ENCODE measurements at places on chromosomes 7 and 10.

DNA sequence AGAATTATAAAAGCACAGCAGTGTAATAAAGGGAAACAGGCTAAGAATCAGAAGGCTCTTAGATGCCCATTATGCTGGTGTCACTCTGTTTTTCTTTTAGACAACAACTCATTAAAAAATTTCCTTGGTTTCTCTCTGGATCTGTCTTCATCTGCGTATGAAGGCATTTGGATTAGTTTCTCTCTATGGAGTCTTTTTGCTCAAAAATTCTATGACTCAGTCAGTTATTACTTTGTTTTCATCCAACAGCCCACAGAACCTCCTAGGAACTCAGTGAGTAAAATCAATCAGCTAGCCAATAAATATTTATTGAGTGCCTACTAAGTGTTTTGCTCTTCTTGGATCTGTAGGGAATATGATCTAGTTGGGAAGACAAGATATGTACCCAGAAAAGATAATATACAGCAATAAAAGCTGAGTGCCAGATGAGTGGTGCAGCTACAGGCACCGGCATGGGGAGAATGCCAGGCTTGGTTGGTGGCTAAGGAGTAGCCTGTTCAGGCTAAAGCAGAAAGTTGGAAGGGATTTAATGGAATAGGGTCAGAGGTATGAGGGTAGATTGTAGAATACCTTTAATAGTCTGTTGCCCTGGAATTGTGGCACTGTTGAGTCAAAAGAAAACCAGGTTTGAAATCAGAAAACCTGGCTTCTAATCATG lies 156.2 kb downstream of the LRRC4 start:
- DNase-seq = no peak

- no peak for DNase-seq
Measured at GRCh38 chr7:142808802-142809583, 38.2 kb downstream of the PRSS2 start.

DNA sequence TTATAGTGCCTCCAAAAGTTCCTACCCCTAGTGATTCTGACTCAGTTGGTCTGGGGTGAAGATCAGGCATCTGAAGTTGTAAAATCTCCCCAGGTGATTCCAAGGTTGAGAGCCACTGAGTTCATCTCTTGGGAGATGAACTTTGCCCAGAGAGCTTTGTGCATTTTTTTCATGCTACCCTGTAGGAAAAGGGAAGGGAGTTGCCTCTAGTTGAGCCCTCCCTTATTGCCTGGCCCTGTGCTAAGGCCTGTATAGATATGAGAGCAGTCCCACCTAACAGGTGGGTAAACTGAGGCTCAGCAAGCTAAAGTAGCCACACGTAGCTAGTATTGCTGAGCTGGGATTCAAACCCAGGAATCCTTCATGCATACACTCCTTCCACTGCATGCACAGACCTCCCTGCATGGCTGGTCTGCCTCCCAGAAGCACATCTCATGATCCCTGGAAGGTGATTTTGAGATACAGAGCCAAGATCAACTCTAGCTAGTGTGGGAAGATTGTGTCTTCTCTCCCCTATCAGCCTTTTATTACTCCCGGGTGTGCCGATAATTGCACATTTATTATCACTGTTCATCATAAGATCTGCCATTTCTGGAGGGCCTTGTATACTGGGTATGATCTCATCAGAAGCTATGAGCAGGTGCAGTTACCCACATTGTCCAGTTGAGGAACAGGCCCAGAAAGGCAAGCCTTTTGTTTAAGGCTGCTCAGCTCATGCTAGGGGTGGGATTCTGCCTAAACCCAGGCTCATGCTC lies 47.0 kb downstream of the TBATA start:
- DNase-seq = no peak

GRCh38 chr7:50069613-50070012 lies 23.4 kb downstream of the ZPBP start:
- no peak for DNase-seq

- no peak for DNase-seq
Measured at GRCh38 chr10:78954689-78955088, 114.1 kb upstream of the ZMIZ1 start.

DNA sequence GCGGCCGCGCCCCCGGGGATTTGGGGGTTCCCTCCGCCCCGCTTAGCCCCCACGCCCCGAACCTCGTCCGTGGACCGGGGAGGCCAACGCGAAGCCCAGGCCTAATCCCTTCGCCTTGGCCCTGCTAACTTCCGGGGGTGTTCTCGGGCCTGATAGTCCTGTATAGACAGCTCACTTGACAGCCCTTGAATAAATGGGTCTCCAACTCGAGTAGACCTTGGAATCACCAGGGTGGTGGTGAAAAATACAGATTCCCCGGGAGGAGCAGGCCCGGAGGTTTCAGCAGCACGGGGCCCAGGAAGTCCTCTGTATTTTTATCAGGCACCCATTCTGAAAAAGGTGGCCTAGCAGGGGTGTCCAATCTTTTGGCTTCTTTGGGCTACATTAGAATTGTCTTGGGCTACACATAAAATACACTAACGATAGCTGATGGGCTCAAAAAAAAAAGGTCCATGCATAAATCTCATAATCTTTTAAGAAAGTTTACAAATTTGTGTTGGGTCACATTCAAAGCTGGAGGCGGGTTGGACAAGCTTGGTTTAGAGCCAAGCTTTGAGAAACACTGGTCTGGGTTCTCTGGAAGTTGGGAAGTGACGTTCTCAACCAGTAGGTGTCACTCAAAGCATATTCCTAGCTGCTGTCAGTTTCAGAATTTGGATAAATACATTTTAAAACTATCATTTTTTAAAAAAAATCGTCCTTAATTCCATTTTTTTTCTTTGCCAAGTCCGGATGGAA lies 221.7 kb downstream of the PHTF2 start:
- DNase-seq = no peak

GRCh38 chr10:3780021-3780770 lies 4.8 kb downstream of the KLF6 start:
- DNase-seq = no peak

DNA sequence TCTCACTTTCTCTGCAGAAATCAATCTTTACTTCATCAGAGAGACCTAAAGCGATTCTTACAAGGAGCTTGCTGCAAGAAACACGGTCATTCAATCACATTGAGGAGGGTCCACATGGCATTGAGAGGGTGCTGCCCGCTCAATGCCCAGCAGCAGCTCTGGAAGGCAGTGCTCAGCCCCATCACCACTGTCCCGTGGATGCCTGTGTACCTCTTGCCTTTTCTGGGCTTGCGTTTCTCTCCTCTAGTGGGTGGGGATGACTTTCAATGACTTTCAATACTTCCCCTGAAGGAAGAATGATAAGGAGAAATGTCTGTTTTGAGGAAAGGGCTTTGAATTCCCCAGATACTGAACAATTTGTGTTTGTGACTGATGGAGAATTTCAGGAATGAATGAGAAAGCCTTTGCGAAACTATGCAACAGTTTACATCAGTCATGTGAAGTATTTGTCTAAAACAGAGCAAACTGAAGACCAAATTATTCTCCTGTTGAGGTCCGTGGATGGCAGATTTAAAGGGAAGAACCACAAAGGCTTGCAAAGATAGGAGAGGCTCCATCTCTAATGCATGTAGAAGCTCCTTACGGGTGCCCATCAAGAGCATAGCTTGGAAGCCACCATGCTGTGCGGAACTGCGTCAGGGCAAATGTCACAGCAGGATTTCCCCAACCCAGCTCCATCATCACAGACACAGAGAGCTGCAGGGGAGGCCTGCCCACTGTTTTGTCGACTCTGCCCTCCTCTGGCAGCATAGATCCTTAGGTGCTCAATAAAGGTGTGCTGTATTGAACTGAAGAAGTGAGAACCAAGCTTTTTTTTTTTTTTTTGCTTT lies 6.6 kb upstream of the ZNF22 start:
- DNase-seq = no peak

- no peak for DNase-seq
Measured at GRCh38 chr10:28127881-28128280, 129.0 kb upstream of the ODAD2 start.

- DNase-seq = no peak
Measured at GRCh38 chr10:78288663-78289062, 255.0 kb downstream of the RPS24 start.

GRCh38 chr7:13107291-13107690 lies 419.9 kb downstream of the ARL4A start:
- no peak for DNase-seq

GRCh38 chr7:114531326-114531725 lies 116.7 kb downstream of the FOXP2 start:
- no peak for DNase-seq

Data from iPS DF 19.7 (cell line).